Left renal pelvis (tissue), 4 donors: ENCODE measurements at places on chromosomes 5 and 9.

DNA sequence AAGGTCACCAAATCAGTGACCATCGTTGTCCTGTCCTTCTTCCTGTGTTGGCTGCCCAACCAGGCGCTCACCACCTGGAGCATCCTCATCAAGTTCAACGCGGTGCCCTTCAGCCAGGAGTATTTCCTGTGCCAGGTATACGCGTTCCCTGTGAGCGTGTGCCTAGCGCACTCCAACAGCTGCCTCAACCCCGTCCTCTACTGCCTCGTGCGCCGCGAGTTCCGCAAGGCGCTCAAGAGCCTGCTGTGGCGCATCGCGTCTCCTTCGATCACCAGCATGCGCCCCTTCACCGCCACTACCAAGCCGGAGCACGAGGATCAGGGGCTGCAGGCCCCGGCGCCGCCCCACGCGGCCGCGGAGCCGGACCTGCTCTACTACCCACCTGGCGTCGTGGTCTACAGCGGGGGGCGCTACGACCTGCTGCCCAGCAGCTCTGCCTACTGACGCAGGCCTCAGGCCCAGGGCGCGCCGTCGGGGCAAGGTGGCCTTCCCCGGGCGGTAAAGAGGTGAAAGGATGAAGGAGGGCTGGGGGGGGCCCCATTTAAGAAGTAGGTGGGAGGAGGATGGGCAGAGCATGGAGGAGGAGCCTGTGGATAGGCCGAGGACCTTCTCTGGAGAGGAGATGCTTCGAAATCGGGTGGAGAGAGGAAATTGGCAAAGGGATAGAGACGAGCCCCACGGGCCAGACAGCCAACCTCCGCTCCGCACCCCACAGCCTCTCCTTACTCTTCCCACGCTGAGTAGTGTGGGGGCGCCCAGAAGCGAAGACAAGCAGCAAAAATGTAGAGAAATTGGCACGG is 1.7 kb downstream of the RXFP3 start:
- no peak for DNase-seq

DNA sequence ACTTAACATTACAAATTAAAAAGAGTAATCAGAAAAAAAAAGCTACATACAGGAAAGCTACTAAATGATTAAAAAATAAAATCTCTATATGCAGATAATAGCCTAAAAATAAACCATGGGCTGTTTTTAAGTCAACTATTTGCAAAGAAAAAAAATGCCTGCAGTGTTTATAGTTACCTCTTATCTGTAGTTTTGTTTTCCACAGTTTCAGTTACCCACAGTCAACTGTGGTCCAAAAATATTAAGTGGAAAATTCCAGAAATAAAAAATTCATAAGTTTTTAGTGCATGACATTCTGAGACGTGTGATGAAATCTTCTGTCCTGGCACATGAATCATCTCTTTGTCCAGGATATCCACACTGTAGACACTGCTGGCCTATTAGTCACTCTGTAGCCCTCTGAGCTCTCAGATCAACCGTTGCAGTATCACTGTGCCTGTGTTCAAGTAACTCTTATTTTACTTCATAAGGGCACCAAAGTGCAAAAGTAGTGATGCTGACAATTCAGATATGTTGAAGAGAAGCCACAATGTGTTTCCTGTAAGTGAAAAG is 59.2 kb downstream of the PRELID2 start:
- DNase-seq: no peak

- no peak for DNase-seq
Measured at GRCh38 chr9:75417471-75417870, 329.2 kb downstream of the OSTF1 start.

- DNase-seq: no peak
Measured at GRCh38 chr5:174872271-174872670, 147.9 kb downstream of the MSX2 start.

DNA sequence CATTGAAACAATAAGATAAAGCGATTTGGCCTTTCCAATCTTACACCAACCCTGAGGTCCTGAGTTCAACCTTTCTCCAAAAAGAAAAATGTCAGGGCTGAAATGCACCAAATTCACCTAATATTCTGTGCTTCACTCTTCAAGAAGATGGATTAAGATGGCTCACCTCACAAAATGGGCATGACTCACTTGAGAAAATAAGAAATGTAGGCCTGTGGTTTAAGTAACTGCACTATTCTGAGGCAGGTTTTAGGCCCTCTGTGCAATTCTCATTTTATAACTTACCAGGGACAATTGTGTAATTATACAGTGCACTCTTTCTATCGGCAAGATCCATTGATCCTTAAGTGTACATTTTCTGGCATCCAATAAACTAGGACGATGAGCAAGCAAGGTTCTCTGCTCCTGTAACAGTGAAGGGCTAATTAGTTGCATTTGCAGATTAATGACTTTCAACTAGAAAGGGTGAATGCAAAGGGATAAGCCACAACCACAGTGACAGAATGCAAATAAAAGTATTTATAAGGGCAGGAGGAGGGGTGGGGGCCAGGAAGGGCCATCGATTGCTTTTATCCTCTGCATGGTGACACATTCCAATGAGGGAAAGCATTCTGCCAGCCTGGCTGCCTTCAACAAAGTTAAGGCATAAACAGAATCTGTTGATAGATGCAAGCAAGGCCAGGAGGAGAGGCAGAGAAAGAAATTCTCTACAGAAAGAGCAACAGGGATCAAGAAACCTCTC is 214.5 kb downstream of the CAAP1 start:
- no peak for DNase-seq

DNA sequence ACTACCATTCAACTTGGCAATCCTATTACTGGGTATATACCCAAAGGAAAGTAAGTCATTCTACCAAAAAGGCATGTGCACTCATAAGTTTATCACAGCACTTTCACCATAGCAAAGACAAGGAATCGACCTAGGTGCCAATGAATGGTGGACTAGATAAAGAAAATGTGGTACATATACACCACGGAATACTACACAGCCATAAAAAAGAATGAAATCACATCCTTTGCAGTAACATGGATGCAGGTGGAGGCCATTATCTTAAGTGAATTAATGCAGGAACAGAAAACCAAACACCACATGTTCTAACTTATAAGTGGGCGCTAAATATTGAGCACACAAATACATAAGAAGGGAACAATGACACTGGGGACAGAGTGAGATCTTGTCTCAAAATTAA is 65.8 kb upstream of the SUB1 start:
- no peak for DNase-seq
